GM04503 (cell line): ENCODE measurements at places on chromosomes 1 and 21.

DNA sequence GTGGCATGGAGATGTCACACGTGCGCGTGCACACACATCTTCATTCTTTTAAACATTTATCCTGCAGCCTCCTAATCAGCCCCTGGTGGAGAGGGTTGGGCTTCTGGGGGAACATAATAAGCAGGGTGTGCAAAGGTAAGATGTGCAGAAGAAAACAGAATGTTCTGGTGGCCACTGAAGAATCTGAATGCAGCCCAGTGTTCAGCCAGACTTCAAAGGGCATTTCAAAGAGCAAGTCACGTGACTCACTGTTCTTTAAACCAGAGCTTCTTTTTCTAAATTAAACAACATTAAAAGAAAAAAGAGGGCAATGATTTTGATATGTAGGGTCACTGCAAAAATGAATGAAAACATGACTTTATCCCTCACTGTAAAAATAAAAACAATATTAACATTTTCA lies 89.8 kb downstream of the ABCA4 start:
- DNase-seq = no peak

DNA sequence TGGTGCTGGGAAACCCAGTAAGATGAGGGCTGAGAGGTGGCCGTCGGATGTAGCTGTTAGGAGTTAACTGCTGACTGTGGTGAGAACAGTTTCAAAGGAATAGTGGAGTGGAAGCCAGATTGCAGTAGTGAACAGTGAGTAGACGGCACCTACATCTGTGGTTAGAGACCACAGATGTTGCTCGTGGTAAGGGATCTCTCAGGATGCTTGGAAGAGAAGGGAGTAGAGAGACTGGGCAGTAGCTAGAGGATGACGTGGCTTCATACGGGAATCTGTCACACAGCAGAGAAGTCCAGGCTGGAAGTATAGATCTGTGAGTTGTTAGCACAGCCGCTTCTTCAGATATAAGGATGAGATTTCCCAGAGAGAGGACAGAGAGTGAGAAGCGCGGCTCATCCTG lies 7.8 kb upstream of the ARTN start:
- DNase-seq = no peak

DNA sequence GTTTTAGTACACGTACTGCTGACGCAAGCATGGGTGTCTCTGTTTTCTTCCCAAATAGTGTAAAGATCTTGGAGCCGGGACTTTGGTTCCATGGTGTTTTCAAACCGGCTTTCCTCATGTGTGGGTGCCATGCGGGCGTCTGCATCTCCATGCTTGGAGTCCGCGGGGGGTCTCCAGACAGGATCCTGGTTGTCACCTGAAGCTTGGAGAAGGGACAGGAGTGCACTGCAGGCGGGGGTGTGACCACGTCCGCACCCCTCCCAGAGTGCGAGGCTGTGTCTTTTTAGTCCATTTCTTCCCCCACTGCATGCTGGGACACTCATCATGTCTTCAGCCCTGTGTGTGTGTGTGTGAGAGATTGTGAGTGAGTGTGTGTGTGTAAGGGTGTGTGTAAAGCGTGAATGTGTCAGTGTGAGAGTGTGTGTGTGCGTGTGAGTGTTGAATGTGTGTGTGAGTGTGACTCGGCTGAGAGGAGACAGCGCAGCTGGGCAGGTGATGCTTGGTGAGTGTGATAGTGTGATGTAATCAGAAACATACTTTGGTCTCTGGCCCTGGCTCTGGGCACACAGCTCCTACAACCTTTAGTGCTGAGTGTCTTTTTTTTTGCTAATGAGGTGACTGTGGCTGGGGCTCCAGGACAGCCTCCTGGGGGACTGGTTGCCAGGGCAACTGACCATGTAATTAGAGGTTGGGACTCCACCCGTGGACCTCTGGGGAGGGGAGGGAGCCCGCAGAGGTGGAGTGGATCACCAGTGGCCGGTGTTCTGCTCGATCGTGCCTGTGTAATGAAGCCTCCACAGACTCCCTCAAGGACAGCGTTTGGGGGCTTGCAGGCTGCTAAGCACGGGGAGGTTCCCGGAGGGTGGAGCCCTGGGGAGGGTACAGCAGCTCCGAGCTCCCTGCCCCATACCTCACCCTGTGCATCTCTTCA lies 55.1 kb downstream of the AGPAT3 start:
- no peak for DNase-seq

DNA sequence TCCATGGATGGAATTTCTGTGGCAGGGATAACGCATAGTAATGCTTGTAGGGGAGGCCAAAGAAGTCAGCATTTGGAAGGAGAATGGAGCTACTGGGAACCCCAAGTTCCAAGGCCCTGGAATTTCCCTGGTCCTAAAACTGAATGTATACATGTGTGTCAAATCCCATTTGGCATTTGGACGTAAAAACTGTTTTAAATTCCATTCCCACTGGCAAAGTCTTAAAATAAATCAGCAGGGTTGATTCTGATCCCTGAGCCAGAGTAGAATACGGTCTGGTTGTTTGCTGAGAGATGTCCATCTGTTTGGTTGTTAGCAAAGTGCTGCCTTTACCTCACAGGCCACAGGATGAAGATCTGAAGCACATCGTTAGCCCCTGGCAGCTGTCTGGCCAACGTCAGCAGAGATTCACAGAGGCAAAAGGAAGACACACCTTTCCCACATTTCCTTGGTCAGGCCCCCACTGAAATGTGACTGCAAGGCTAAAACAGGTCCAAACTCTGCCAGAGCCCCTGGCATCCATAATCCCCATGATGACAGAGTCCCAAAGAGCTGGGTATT lies 62.2 kb downstream of the GORAB start:
- no peak for DNase-seq

GRCh38 chr1:187942986-187943385 lies 1114.2 kb downstream of the PLA2G4A start:
- DNase-seq = no peak

- no peak for DNase-seq
These were observed 440 bp upstream of the MUL1 start for GRCh38 chr1:20508411-20508771.
